ENCODE measurements at places on chromosomes 13 and 19.

DNA sequence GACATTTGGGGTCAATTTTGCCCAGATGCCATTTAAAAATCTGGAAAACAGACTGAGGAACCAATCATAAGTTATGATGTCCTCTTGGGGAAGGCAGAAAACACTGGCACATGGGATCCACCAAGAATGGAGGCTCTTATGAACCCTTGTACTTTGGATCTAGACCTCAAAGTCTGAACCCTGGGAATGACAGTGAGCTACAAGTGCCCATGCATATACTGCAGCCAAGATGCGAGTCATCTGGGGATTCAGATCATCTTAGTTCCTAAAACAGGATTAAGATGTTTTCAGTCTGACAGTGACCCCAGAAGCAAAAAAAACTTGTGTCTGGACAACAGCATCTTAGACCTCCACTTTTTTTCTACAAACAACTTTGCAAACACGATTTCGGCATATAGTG lies 100.2 kb upstream of the SIAH3 start:
- no peak for DNase-seq

DNA sequence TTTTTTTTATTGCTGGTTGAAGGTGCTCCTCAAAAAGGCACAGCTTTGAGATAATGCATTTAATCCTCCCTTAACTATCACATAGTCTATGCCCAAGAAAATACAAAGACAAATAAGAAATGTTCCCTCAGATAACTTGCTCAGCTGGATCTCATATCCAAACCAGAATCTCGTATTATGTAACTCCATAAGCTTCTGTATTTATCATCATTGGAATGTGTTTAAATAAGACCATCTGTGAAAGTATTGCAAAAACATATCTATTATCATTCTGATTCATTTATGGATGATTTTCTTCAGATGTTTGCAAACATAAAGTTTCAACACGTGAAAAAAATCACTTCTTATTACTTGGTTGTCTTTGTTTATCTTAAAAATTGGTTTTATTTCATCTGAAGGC lies 190.9 kb downstream of the IRS2 start:
- DNase-seq = no peak

DNA sequence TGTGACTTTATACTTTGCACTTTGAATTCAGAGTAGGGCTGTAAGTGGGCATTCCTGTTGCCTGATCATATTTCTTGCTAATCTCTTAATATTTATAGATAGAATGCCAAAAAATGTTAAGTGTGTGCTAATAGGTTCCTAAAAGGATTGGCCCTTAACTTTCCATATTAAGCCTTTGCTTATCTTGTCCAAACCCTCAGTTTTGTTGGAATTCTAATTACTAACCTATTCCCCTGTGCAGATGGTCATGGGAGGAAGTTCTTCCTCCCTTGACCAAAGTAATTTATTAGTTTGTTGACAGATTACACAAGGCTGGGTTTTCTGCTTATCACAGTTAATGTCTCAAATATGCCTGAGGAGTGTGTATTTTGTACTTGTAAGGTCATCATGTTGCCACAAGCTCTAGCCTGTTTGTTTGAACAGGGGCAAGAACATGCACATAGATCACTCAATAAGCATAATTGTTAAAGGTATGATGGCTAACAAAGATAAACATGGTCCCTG lies 541.1 kb upstream of the SPRY2 start:
- DNase-seq = no peak

GRCh38 chr19:13817018-13817614 lies 21.9 kb downstream of the ZSWIM4 start:
- DNase-seq = no peak

DNA sequence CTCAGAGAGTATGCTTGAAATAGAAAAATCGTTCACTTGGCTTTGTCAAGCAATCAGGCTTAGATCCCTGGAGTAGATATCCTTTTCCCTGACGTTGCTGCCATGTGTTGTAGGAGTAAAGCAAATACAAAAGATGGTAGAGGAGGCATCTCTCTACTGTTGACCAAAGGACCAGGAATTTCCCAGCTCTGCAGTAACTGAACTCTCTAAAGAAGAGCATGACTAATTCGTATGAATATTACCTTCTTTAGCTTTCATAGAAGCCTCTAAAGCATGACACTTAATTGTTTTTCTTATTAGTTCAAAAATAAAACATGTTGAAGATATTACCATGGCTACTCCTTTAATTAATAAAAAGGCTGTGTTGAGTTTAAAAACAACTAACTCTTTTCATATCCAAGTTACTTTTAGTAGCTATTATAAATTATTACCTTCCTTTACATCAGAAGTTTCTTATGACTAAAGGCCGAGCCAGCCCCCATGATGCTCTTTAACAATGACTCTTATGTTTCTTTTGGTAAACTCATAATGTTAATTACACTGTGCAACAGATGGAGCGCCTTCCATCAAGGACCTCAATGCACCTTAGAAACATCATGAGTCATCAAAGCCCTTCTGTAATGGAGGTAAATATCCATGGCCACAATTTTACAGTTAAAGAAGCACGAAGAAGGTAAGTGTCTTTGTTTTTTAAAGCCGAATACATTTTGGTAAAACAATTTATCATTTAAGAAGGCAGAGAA lies 352.4 kb downstream of the KLF5 start:
- peak; percentile 35 for DNase-seq

DNA sequence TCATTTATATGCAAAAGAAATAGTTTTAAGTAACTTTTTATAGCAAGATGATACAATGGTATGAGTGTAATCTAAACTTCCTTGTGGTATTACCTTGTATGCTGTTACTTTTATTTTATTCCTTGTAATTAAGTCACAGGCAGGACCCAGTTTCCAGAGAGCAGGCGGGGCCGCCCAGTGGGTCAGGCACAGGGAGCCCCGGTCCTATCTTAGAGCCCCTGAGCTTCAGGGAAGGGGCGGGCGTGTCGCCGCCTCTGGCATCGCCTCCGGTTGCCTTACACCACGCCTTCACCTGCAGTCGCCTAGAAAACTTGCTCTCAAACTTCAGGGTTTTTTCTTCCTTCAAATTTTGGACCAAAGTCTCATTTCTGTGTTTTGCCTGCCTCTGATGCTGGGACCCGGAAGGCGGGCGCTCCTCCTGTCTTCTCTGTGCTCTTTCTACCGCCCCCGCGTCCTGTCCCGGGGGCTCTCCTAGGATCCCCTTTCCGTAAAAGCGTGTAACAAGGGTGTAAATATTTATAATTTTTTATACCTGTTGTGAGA lies 10.2 kb downstream of the PLPPR3 start:
- DNase-seq = no peak

- DNase-seq = peak; percentile 95
These were observed 11.1 kb downstream of the LYL1 start for GRCh38 chr19:13091400-13092157.

- DNase-seq = peak; percentile 92
These were observed 29.4 kb upstream of the NDFIP2 start for GRCh38 chr13:79451500-79451962.

GRCh38 chr19:46380690-46381089 lies 32.7 kb downstream of the CCDC8 start:
- DNase-seq = no peak

GRCh38 chr13:76239031-76239680 lies 603.0 kb downstream of the LMO7 start:
- DNase-seq = no peak

- no peak for DNase-seq
These were observed 119.9 kb downstream of the STK24 start for GRCh38 chr13:98457053-98457452.

DNA sequence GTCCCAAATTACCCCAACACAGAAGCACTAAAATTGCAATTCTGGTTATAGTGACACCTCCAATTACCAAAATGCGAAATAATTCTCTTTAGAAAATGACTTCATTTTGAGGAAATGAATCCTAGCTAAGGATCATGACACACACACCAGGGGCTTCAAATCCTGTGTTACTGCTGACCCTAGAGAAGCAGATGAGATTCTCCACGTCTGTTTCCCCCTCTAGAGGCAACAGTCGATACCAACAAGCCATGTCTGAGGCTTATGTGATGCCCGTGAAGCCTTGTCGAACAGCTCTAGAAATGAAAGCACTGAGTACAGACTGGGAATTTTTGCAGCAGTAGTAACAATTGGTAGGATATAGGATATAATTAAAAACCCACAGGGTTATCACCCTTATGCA lies 153.6 kb upstream of the TMTC4 start:
- DNase-seq = no peak

- no peak for DNase-seq
These were observed 20.2 kb upstream of the CEACAM6 start for GRCh38 chr19:41735071-41735600.

DNA sequence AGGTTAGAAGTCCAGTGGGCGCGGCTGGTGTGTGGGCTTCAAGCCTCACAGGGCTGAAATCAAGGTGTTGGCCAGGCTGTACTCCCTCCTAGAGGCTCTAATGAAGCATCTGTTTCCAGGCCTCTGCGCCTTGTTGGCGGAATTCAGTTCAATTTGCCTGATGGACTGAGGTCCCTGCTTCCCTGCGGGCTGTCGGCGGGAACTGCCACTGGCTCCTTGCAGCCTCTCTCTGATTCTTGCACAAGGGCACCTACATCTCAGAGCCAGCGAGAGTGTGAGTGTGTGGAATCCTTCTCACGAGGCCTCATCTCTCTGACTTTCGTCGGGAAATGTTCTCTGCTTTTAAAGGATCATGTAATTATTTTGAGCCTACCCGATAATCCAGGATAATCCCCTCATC lies 128.6 kb downstream of the DLEU7 start:
- DNase-seq = no peak
